Choroid plexus epithelial cell (primary cell): ENCODE measurements at places on chromosomes 13 and 19.

DNA sequence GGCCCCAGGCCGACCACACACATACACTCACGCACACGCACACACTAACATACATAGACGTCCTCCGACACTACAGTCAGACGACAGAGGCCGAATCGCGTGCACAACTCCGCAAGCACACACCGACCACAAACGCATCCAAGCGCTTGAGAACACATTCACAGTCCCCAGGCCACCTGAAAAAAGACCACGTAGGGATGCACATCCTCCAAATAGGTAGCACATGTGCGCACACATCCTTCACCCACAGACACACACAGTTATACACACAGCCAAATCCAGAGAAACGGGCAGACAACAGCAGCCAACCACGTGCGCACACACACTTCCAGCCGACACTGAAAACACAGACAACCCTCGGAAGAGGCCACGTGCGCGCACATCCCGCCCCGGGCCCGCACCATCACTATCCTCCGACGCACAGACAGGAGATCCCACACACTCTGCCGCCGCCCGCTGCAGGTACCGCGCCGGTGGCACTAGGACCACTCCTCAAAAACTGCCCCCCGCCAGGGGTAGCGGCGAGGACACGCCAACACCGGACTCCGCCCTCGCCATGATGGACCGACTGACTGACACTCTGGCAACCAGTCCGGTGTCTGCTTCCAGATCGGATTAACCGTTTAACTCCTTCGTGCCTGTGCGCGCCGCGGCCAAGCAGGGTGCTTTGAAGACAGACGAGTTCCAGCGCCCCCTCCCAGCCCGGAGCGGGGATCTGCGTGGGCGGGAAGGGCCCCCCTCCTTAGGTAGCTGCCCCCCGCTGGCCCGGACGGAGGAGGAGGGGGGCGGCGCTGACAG is 493 bp upstream of the PDE4A start:
- peak; percentile 94 for DNase-seq

- no peak for DNase-seq
These were observed 519 bp downstream of the PTPRS start for GRCh38 chr19:5339950-5340636.

GRCh38 chr19:14428882-14429416 is 4.2 kb upstream of the PKN1 start:
- no peak for DNase-seq

- no peak for DNase-seq
These were observed 2.1 kb upstream of the ERFL start for GRCh38 chr19:41930322-41930722.

DNA sequence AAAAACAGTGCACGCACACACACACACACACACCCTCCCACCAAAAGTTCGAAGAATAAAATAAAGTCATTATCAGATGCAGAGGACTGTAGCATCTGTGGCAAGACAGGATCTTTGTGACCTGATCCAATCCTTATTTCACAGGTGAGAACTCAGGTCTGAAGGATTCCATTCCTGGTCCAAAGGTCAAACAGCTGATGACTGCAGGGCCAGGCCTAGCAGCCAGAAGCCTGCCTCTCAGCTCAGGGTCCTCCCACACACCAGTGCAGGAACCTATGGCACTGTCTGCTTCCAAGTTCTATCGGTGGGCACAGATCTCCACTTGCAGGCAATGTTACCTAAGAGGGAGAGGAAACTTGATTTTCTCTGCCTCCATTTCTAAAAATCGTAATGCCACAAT is 57.5 kb downstream of the SERP2 start:
- no peak for DNase-seq

GRCh38 chr13:98549006-98549727 is 27.7 kb downstream of the STK24 start:
- peak; percentile 96 for DNase-seq

DNA sequence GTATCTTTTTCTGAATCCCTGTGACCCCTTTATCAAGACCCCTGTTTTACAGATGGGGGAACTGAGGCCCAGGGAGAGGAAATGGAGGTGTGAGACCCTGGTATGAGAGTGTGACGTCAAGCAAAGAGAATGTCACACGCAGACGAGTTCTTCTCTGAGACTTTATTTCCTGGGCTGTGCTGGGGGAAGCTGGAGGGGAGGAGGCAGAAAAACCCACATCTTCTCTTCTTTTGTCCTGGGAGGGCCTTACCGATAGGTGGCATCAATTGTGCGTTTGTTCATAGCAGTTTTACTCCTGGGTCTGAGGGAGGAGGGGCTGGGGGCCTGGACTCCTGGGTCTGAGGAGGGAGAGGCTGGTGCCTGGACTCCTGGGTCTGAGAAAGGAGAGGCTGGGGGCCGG is 4.9 kb upstream of the KLK15 start:
- DNase-seq = peak; percentile 5

GRCh38 chr19:4198467-4199126 is 16.1 kb downstream of the ANKRD24 start:
- no peak for DNase-seq
